ENCODE measurements at places on chromosomes 16 and 17.

GRCh38 chr16:84332975-84333684 is 35.2 kb upstream of the ATP2C2 start:
- no peak for DNase-seq

DNA sequence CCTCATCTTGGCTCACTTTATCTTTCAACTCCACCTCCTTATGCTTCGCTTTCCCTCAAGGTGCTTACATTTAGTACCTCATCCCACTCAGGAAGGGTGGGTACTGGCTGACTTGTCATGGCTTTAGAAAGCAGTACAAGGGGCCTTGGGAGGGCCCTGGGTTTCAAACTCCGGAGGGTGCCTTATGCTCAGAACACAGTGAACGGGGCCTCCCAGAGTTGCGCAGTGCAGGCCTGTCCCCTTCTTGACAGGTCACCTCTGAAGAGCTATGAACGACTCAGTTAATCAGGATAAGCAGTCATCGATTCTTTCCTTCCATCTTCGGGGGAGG is 6.0 kb downstream of the COG1 start:
- DNase-seq = no peak

DNA sequence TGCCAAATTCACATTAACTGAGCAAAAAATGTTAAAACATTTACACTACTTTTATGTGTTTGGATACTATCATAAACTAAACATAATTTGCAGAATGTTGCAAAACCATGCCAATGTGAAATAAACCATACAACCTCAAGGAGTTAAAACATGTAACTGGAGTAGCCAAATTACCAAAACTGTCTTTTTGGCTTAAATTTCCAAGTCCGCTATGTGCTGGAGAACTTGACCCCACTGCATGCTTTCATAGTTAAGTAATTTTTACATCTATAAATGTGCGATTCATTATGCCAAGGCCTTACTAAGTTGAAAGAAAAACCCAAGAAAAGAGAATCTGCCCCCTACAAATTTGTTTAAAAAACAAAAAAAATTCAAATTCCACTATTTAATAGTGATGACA is 28.2 kb downstream of the BRD7 start:
- DNase-seq = no peak

GRCh38 chr16:6853565-6853964 is 479.1 kb upstream of the RBFOX1 start:
- no peak for DNase-seq

DNA sequence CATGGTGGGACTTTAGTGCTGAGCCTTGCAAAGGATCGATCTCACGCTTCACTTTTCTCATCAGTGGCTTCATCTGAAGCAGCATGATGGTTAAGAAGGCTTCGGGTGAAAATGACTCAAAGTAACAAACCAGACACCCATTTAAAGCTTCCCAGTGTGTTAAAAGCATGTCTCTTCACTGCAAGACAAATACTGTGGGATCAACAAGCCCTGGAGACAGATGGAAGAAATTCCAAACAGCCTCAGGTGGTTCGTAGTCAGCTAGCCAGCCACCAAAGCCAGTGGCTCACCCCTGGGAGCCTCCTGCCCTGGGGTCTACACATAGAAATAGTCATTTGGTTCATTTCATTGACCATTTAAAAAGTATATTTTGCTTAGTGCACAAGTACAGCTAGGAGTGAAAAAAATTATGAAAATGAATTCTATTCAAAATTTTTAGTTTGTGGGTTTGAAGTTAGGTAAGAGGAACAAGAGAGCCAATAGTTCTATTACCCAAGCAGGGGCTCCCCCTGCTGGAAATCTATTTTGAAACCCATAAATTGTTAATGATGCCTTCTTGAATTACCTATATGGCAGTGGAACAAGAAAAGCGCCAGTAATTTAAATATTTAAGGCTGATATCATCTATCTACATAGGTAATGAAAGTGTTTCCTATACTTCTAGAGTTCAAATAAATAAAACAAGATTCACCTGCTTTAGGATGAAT is 51.6 kb downstream of the PMP22 start:
- DNase-seq = no peak

GRCh38 chr17:30299000-30299399 is 7.3 kb upstream of the BLMH start:
- DNase-seq = no peak

DNA sequence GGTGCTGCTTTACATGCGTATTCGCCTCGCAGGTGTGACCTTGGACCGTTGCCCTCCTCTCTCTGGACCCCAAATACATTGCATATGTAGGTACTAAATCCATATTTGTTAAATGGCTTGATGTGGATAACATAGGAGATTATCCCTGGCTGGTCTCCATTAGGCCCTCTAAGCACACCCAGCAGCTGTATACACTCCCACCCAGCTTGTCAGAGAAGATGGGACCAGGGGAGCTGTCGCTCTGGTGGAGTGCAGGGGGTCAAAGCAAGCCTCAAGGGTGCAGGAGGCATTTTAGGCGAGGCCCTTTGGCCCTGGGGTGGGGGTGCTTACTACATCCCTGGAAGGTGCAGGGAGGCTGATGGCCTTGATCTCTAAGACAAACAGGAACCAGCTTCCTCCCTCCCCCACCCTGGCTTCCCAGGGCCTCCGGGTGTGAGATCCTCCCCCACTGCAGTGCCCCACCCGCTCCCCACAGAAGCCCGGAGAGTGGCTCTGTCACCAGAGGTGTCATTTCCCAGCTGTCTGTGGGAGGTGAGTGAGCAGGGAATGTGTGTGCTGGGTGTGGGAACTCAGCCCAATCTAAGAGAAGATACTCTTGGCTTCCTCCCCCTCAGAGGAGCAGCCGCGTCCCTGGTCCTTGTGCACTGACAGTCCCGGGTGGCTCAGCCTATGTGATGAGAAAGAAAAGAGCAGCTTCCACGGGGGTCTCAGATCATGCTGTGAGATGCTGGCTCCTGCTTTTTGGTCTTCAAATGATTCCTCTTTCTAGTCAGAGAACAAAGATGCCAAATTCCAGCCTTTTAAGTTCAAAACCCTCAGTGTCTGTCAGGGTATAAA is 1.4 kb upstream of the VAMP2 start:
- DNase-seq = peak; percentile 45

GRCh38 chr17:60165971-60166370 is 16.2 kb downstream of the CA4 start:
- DNase-seq = peak; percentile 25

- DNase-seq = no peak
Observed at GRCh38 chr16:7246578-7246977, 86.1 kb upstream of the RBFOX1 start.

GRCh38 chr16:3945751-3946603 is 65.5 kb upstream of the CREBBP start:
- no peak for DNase-seq

- no peak for DNase-seq
Observed at GRCh38 chr17:330993-331701, 21.5 kb downstream of the RPH3AL start.

DNA sequence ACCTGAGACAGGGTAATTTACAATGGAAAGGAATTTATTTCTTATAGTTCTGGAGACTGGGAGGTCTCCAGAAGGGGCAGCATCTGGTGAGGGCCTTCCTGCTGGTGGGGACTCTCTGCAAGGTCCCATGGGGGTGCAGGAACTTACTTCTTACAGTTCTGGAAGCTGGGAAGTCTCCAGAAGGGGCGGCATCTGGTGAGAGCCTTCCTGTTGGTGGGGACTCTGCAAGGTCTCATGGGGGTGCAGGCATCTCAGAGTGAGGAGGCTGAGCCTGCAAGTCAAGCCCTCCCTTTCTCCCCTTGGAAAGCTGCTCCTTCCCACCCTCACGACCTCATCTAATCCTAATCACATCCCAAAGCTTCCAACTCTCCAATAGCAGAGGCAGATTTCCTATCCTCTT is 157.4 kb downstream of the FOXL1 start:
- no peak for DNase-seq

- no peak for DNase-seq
Observed at GRCh38 chr17:81927152-81927652, 333 bp downstream of the MAFG start.

- no peak for DNase-seq
Observed at GRCh38 chr17:65277576-65277975, 140.4 kb downstream of the RGS9 start.

DNA sequence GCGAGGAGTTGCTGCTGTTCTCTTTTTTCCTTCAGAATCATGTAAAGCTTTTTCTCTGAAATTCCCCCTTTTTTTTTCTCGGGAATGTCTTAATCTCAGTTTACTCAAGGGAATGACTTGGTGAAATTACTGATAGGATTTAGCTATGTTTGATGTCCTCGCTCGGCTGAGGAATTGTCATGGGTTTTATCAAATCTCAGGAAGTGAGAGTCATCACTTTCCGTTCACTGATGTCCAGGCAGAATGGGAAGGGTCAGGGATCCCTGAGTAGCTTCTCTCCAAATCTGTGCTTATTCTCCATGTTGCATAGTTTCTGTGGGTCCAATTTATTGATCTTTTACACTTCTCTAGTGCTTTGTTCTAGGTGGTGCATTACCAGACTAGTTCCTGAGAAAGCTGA is 6.3 kb downstream of the IGSF6 start:
- no peak for DNase-seq

DNA sequence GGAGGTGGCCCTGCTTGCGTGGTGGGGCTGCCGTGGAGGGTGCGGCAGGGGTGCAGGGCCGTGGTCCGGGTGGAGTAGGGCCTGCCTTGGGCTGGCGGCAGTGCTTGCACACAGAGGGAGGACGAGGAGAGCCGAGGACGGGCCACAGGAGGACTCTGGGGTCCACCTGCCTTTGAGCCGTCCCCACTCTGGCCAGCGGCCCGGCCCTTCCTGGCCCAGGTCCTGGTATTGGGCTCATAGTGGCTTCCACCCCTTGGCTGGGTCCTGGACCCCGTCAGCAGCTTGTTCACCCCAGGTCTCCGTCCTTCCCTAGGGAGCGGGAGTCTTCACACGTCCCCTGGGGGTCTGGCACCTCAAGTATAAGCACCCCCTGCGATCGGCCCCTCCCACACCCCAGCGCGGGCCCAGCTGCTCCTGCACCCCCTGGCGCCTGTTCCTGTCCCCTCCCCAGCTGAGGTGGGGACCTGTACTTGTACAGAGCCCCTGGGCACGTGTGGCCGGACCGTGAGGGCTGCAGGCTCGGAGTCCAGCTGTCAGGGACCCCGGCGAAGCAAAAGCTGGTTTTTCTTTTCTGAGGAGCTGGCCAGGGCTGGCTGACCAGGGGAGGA is 40.1 kb downstream of the SOX8 start:
- no peak for DNase-seq

- no peak for DNase-seq
Observed at GRCh38 chr16:35750701-35751104, 2291.3 kb downstream of the TP53TG3F start.

- DNase-seq = no peak
Observed at GRCh38 chr16:8712589-8713361, 38.4 kb downstream of the ABAT start.

DNA sequence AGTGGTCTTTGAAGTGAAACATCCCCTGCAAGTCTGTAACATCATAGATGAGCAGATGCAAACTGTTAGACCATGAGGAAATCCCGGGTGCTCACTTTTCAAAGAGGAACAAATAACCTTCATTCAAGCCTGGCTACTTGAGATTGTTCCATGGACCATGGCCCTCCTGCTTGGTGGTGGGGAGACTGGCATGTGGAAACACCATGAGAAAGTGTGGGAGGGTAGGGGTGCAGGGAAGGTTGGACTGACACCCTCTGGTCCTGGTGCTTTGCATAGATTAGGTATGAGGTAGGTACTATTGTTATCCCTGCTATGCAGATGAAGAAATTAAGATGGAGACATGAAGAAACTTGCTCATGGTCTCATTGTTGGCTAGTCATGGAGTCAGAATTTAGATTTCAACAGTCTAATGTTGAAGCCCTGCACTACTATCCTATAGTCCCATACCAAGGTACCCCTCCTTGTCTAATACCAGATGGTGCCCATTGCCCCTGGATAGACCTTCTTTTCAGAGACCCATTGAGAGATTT is 59.0 kb downstream of the SPACA3 start:
- DNase-seq = no peak

- no peak for DNase-seq
Observed at GRCh38 chr16:64297863-64298600, 823.8 kb downstream of the CDH11 start.

DNA sequence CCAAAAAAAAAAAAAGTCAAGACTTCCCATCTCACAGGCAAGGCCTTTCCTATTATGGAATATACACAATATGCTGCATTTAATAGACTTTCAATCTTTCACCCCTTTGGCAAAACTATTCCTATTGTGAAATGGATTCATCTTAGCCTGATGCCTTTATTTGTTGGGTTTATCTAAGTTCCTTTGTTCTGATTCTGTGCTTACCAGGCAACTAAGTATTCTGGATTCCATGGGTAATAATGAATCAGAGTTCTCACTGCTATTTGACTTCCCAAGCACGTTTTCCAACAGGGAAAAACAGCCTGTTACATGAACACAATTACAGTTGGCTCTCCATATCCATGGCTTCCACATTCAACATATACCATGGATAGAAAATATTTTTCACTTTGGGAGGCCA is 135.5 kb downstream of the MYO1D start:
- no peak for DNase-seq

DNA sequence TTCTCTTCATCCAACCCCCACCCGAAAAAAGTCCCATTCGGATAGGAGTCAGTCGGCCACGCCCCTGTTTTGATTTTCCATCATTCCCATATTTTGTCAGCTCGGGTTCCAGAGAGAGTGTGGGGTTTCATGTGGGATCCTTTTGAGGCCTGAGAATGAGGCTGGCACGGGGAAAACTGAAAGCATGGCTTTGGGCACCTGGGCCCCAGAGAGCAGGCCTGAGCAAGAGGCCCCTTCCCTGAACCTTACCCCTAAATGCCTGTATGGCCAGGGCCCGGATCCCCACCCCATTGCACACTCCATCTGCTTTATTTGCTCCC is 4.6 kb upstream of the HOXB4 start:
- no peak for DNase-seq

- DNase-seq = no peak
Observed at GRCh38 chr17:37327341-37328090, 48.3 kb upstream of the C17orf78 start.

- DNase-seq = no peak
Observed at GRCh38 chr17:48720266-48721008, 1.9 kb downstream of the PRAC1 start.

DNA sequence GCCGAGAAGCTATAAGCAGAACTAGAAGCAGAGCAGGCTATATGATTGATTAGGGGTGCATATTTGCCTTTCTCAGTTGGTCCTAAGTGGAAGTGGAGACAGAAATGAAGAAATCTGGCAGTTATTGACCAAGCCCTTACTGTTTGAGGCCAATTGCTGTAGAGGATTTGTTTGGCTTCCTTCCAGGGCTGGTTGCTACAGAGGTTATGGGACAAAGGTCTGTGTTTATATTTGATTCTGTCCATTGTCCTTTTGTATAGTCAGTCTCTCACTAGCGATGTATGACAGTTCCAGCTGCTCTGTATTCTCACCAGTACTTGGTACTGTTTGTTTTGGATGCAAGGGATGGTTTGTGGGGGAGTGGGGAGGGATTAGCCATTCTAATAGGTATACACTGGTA is 7.3 kb upstream of the ALOX15 start:
- DNase-seq = peak; percentile 43
